Left lung (tissue), 14 donors: ENCODE measurements at places on chromosomes 2 and 18. TPM values are rescaled to one million over a fixed set of nuclear protein-coding genes. Genes with fewer than 3 reads are reported as not detected.

CYRIA gene
- 18.5 TPM for polyA plus RNA-seq

DNA sequence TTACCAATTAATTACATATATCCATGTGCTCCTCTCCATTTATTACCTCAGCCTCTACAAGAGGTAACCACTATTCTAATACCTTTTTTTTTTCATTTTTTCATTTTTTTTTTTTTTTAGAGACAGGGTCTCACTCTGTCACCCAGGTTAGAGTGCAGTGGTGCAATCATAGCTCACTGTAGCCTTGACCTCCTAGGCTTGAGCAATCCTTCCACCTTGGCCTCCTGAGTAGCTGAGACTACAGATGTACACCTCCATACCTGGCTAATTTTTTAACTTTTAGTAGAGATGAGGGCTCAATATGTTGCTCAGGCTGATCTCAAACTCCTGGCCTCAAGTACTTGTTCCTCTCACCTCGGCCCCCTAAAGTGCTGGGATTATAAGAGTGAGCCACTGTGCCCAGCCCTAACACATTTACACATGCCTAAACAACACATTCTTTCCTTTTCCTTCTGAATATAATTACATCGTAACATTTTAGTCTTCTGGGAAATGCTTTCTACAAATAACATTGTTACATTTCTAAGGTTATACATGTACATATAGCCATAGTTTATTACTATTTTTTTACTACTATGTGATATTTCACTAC lies 10.5 kb downstream of the PPIL3 start:
- no peak for DNase-seq

- DNase-seq, result no peak
Measured at GRCh38 chr2:215677481-215677880, 241.6 kb upstream of the FN1 start.

DNA sequence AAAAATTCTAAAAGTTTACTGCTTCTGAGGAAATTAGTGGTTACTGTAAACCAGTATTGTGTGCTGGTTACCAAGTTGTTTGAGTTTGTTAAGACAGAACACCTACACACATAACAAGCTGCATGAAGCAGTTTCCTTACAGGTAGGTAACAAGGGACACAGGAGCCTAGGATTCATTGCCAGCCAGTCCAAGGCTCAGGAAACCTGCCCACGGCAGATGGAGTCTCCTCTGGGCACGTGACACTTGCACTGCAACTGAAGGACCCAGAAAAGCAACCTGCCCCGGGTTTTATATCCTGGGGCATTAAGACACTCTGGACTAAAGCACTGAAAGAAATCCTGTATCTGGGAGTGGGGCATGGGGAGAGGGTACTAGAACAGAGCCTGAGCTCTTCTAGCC lies 639.3 kb downstream of the ADCYAP1 start:
- DNase-seq, result no peak

DNA sequence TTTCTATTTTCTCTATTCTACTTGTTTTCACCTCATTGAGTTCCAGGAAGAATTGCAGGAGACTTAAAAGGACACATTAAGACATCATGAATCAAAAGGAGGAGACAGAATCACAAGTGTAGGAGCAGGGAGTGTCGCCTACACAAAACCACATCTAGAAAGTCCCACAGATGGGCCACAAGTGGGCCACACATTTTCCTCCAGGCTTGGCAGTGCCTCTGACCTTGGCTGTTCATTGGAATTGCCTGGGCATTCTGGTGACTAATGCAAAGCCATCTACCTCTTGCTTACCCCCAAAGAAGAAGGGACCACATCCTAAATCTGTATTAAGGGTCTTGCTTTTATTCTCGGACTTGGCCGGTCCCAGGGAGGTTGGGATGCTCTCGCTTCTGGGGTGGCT lies 103.6 kb downstream of the KLHL29 start:
- DNase-seq, result peak; percentile 1

GRCh38 chr2:128166746-128167353 lies 75.8 kb downstream of the UGGT1 start:
- no peak for DNase-seq

GRCh38 chr2:233892793-233893192 lies 24.4 kb upstream of the TRPM8 start:
- no peak for DNase-seq

GAL3ST2 gene
- polyA plus RNA-seq, result 0.28 TPM

- DNase-seq, result no peak
Measured at GRCh38 chr2:3422161-3422779, 42.8 kb downstream of the TRAPPC12 start.
